ENCODE measurements at places on chromosomes 13 and 19.
A peak's percentile ranks its signal among the peaks of the same experiment; 100 is the strongest.

DNA sequence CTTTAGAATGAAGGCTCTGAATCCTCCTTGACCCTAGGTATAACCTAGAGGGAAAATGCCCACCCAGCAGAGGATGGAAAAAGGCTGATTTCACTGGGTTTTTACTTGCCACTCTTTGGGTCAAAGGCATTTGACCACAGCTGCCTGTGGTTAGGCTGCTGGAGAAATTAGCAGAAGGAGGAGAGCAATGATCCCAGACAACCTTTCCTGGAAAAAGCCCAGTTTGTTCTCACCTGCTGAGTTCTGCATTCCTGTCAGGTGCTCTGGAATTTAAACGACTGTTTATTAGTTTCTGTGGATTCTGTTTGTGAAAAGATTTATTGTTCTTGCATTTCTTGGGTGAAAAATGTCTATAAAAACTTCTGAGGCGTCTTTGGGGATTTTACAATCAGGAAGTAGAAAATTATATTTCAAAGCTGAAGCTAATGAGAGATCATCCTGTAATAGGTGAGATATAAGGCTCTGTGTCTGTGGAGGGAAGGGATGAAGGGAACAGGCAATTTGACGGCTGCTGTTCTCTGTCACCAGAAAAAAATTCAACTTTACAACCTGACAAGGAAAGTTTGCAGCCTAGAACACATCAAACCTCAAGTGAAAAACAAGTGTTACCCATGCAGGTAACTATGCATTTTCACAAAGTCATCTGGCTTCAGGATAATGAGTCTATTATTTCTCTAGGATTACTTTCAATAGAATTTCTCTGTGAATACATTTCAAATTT lies 519.7 kb downstream of the DIAPH3 start:
- no peak for DNase-seq

GRCh38 chr19:43524922-43525835 lies 1.8 kb downstream of the ETHE1 start:
- DNase-seq = no peak

GRCh38 chr13:76812206-76812897 lies 73.9 kb downstream of the KCTD12 start:
- DNase-seq = no peak

DNA sequence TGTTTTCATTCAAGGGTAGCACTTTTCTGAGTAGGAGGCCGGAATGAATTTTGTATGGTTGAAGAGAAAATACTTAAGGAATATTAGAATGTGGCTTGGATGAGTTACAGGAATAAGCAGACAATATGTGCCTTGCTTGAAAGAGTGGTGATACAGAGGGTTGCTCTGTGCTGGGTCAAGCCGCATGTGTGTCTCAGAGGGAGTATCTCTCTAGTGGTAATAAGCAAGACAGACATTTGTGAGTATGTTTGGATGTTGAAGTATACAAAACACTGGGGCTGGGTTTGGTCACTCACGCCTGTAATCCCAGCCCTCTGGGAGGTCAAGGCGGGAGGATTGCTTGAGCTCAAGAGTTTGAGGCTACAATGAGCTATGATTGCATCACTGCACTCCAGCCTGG lies 103.9 kb downstream of the LMO7 start:
- DNase-seq = no peak

GRCh38 chr19:51337141-51337860 lies 4.6 kb downstream of the VSIG10L start:
- DNase-seq = no peak

GRCh38 chr13:102771298-102772041 lies 2.1 kb downstream of the TEX30 start:
- no peak for DNase-seq

- DNase-seq = no peak
These were observed 24.3 kb downstream of the ANKRD10 start for GRCh38 chr13:110890279-110891165.

DNA sequence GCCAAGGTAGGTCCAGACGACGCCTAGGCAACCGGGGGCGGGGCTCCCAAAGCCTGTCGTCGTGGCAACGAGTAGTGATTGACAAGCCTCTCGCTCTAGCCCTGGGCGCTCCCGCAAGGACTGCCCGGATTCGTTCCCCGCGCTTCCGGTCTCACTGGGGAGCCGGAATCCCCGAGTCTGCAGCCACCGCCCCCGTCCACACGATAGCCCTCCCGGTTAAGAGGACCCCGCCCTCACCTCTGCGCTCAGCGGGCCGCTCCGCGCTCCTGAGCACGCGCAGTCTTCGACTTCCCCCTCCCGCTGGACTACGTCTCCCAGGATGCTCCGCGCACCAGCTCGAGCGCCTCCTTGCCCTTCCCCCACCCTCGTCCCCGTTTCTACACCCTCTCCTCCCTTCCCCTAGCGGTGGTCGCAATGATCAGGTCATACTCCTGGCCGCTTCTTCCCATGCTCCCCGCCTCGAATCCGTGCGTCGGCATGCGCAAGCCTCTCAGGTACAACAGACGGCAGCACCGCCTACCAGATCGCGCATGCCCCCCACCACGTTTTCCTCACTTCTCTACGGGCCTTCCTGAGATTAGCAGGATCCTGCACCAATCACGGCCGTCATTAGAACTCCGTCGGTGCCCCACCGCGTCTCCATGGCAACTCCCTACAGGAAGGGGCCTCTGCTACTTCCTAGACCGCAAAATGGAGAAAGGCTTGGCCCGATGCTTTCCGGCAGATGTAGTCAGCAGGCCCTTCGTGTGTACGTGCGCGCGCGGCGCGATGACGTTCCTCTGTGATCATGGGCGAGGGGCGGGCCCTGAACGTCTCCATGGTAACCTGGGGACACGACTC lies at the start of gene MZF1:
Gene MZF1 (minus strand): TSS at position 518 of the 840 bp plus-strand sequence. CDS start 1,946 bp downstream, outside the sequence.
- peak; percentile 99 for DNase-seq

- no peak for DNase-seq
These were observed 26.7 kb downstream of the ZMYM2 start for GRCh38 chr13:19985219-19985556.

DNA sequence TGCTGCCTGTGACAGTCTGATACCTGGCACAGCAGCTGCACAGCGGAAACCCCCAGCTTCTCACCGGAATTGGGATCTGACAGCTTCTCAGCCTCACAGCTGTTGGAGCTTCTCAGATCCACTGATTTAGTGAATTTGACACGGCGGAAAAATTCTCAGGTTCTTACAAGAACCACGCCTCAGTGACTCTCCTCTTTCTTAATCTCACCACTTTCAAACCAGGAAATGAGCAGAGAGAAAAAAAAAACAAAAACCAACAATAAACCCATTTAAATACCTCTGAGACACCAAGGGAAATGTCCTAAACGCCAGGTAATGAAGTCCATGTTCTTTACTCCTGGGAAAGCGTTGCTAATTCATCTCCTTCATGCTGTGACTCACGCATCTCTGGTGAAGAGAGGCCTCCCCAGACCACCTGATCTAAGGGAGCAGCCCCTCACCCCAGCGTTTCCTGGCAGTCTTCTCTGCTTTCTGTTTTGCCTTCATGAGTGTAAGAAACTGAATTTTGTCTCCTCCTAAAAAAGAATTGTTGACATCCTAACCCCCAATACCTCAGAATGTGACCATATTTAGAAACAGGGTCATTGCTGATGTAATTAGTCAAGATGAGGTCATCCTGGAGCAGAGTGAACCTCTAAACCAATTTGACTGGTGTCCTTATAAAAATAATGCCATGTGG lies 15.9 kb upstream of the IZUMO2 start:
- DNase-seq = no peak

All from T-helper 17 cell (primary cell).